T-helper 9 cell (primary cell): ENCODE measurements at places on chromosomes 6 and 20.

GRCh38 chr6:74075323-74075722, 379.3 kb downstream of the CD109 start:
- DNase-seq = no peak

GRCh38 chr6:33994472-33995308, 151.2 kb downstream of the GRM4 start:
- no peak for DNase-seq

DNA sequence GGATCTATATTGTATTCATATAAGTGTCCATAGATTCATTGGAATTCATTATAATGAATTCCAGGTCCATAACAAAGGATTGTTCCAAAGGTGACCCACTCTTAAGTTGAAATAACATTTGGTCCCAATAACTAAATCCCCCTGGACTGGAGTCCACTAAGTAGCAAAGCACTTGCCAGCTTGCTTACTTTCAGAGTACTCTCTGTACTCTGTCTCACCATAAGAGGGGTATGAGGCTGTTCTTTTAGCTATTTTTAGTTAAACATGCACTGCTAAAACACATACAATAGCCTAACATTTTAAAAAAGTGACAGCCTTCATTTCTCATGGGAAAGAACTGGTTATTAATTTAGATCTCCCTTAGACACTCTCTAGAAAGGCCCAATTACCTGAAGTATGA, 16.7 kb upstream of the ARHGAP18 start:
- no peak for DNase-seq

DNA sequence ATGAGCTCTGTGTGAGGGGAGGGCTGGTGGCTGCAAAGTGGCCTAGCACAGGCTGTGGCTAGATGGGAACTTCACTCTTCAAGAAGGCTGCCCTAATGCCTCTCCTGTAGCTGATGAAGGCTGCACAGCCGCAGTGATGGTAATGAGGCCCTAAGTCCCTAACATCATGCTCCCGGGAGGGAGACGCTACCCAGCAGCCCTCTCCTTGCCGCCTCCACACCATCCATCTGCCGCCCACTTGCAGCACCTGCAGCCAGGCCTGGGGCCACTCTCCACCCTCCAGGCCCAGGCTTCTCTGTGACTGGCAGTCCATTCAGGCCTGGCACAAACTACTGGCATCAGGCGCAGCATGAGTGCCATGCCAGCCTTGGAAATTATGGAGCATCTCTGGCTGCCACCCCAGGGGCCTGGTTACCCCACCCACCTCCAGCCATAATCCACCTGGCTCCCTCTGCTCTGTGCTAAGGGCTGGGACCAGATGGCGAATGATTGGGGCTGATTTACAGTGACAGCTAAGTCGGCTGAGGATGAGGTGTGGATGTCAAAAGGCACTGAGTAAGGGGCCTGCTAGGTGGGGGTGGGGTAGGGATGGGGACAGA, 284.2 kb downstream of the LRFN2 start:
- DNase-seq = no peak

DNA sequence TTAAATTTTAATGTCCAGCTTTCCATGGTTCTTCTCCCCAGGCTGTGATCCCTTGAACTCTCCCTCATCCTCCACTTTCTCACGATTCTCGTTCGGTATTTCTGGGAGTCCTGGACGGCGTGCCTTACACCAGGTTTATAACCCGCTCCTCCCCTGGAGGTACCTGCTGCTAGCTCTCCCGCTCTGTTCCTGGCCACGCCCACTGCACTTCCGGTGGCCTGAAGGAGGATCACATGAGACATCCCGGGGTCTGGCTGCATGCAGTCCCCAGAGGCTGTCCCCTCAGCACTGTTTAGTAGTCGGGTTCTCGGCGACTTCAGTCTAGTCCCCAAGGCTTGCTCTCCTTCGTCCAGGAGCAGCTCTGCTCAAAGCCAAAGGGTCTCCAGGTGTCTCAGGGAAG, 28.4 kb upstream of the GCLC start:
- DNase-seq = no peak

- no peak for DNase-seq
These were observed 25.6 kb upstream of the SMOC2 start for GRCh38 chr6:168415098-168415992.

DNA sequence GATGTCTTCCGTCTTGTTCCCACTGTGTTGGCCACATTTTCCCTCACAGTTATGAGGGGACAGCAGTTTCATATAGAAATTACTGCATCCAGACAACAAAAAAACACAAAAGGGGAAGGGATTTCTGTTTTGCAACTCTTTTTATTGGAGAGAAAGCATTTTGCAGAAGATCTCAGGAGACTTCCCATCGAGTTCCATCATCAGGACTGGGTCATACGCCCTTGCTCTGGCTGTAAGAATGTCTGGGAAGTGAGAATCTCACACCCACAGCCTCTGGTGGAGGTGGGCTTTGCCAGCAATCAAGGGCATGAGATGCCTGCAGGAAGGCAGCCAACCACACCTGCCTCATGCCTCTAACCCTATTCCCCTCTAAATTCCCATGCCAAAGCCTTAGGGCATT, 5.8 kb upstream of the IGF2R start:
- no peak for DNase-seq

- no peak for DNase-seq
These were observed 18.3 kb downstream of the SNX9 start for GRCh38 chr6:157841211-157841840.

GRCh38 chr6:48080227-48081009, 30.6 kb downstream of the PTCHD4 start:
- DNase-seq = no peak

DNA sequence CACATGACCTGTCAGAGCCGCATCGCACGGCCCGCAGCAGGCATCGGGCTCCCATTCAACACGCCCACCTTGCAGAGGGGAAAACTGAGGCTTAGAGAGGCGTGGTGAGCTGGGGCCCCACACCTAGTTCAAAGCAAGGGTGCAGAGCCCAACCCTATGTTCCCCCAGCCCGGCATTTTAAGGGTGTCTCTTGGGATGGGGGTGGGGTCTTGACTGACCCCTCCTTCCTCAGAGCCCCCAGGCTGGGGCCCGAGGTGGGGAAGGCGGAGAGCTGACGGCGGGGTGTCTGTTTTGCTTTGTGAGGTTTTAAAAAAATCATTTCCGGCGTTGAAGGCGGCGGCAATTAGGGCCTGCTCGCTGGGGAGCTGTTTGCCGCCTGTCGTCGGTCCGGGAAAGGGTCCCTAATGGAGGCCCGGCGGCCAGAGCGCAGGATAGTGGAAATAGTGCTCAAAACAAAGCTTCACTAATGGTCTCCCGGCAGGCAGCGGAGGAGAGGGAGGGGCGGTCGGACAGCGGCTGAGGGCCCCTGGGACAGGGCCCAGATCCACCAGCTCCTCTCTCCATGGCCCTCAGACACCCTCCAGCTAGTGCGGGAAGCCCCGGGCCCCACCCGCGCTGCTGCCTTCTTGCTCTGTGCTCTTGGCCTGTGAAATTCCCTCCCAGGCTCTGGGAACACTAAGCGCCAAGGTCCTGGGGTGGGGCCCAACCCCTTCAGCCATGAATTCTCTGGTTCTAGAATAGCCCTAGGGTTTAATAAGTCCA, 11.9 kb downstream of the VSTM2L start:
- no peak for DNase-seq

- no peak for DNase-seq
These were observed 23.9 kb upstream of the YWHAB start for GRCh38 chr20:44861531-44862006.

DNA sequence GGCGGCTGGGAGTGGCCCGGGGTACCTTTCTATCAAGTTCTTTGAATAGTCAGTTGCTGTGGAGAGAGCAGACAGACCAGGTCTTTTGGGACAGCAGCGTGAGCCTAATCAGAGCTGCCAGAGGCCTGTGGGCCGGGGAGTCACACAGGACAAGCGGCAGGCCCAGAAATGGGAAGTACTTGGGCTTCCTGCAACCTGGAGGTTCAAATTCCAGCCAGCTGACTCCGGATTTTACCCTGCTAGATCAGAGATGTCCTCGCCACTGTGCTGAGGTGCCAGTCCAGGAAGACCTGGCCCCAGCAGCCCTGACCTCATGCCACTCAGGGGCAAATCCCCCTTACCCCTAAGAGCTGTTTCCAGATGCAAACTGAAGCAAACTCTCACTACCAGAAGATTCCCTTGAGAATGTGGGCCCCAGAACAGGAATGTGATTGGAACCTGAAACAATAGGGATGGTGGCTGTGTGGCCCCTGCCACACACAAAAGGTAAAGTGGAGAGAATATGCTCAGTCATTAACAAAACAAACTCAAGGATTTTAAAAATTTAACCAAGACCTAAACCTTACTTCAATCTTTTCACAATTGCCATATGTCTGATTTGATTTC, 9.7 kb downstream of the BEND3 start:
- DNase-seq = no peak

DNA sequence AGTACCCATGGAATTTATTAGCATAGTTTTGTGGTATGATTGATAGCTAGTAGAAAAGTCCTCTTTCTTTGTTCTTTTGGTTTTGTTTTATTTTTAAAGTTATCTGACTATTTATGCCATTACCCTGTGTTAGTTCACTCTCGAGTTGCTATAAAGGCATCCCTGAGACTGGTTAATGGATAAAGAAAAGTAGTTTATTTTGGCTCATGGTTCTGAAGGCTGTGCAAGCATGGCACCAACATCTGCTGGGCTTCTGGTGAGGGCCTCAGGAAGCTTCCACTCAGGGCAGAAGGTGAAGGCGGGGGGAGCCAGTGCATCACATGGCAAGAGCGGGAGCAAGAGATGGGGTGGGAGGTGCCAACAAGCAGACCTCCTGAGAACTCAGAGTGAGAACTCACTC, 166.5 kb downstream of the MTHFD1L start:
- DNase-seq = no peak

DNA sequence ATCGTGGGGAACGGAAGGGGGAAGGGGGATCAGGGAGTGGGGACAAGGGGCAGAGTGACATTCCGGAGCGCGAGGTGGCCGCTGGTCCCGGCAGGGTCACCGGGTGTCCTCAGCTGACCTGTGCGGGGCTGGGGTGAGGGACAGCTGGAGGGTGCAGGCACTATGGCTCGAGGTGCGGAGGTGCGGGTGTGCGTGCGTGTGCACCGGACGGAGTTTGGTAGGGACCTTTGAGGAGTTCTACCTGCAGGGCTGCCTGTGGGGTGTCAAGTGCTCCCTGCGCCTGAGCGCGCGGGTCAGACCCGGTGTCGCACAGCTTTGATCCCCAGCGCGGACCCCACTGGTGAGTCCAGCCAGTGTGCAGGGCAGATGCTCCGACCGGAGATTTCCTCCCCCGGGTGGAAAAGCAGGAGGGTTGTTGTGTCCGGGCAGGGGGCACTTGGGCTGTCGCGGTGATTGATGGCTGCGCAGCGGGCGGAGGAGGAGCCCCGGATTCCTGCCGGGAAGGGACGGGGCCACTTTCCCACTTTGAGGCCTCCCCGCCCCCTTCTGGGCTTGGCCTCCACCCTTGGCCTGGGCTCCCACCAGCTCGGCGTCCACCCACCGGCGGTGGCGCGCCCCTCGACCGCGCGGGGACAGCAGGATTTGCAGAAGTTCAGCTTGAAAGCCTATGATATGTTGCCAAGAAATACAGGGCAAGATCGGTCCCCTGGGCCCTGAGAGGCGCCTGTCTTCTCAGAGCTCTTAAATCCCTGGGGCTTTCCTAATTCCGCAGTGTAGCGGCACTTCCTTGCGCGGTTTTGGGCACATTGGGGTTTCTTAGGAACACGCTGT, 658 bp downstream of the RIN2 start:
- DNase-seq = no peak

DNA sequence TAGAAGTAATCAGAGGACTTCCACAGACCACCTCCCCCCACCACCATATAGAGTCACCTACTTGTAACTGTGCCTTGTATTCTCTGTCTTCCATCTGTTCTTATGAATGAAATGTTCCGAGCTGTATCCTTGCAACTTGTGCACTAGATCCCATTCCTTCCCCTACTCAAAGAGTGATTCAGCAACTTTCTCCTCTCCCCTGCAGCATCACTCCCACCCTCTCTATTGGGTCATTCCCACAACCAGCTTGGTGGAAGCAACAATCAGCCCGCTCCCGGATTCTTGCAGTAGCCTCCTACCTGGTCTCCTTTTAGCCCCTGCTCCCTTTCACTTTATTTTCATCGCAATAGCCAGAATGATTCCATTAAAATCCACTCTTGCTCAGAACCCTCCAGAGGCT, 34.9 kb upstream of the REV3L start:
- DNase-seq = no peak

- DNase-seq = no peak
These were observed 34.0 kb downstream of the NCOA6 start for GRCh38 chr20:34791289-34792020.

DNA sequence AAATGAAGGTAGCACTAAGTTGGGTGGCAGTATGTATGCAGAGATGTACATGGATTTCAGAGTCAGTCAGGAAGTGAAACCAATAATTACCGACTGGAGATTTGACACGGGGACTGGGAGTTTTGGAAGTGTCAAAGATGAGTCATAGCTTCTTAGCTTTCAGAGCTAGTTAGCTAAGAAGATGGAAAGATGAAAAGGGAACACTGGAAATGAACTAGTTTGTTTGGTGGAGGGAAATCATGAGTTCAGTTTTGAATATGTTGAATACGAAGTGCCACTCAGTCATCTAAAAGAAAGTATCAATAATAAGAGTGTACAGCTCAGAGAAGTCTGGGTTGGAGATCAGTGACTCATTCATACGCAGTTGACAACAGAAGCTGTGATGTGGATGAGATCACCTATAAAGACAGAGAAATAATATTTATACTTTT, 7.5 kb downstream of the ESF1 start:
- DNase-seq = no peak

DNA sequence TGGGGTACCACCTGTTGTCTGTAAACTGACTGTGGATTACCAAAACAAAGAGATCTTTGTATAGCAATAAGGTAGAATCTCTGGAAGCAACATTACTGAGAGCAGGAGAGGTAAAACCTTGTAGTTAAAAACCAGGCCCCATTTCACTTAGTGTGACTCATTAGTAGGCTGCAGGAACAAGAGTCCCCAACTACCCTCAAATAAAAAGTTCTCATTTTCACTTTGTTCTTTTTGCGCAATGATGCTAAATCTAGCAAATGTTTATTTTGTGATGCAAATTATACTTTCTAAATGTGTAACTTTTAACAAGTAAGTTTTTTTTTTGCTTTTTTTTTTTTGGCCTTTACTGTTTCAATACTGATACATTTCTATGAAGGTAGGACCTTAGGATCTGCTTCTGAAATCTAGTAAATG, 67.1 kb downstream of the ESF1 start:
- no peak for DNase-seq

- no peak for DNase-seq
These were observed 259.1 kb downstream of the HDGFL1 start for GRCh38 chr6:22828179-22829062.

- no peak for DNase-seq
These were observed 1.1 kb downstream of the SNPH start for GRCh38 chr20:1267161-1267560.

DNA sequence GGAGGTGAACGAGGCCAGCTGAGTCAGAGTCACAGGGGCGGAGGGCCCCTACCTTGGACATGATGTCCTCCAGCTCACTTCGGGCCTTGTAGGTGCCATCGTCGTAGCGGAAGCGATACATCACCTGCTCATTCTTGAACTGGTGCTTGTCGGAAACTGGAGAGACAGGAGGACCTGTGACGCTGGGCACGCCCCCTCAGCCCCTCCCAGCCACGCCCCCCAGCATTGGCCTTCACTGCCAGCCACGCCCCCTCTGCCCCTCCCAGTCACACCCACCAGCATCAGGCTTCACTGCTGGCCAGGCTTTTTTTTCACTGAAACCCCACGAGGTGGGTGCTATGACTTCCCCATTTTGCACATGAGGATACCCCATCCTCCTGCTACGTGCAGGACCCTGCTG, 148.2 kb downstream of the PREX1 start:
- no peak for DNase-seq

- no peak for DNase-seq
These were observed 7.1 kb downstream of the XKR7 start for GRCh38 chr20:31974951-31975487.

GRCh38 chr6:35080821-35081425, 60.2 kb downstream of the TCP11 start:
- no peak for DNase-seq
